ENCODE measurements at places on chromosomes 5 and 9.
A peak's percentile ranks its signal among the peaks of the same experiment; 100 is the strongest.

DNA sequence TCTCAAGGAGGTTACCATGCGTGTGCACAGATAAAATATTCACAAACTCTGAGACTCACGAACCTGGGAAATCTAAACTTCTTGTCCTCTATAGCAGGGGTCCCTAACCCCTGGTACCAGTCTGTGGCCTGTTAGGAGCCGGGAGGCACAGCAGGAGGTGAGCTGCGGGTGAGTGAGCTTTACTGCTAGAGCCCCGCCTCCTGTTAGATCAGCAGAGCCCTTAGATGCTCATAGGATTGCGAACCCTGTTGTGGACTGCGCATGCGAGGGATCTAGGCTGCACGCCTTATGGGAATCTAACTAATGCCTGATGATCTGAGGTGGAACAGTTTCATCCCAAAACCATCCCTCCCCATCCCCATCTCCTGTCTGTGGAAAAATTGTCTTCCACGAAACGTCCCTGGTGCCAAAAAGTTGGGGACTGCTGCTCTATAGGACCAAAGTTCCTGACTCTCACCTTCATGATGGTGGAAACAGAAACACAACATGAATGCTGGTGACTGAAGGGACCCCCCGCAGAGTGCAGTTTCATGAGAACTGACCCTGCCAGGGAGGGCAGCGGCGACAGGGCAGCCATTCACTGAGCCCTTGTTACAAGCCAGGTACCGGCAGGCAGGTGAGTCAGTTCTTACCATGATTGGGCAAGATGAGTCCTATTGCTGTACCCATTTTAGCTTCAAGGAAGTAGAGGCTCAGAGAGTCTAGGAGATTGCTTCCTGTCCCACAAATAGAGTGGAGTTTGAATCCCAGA lies 181.9 kb downstream of the RGS3 start:
- DNase-seq = no peak

- DNase-seq = no peak
These were observed 34.1 kb upstream of the SIL1 start for GRCh38 chr5:139232147-139232724.

- no peak for DNase-seq
These were observed 36.3 kb downstream of the ERGIC1 start for GRCh38 chr5:172870291-172870714.

- no peak for DNase-seq
These were observed 187.7 kb downstream of the ZSWIM6 start for GRCh38 chr5:61519728-61520277.

GRCh38 chr5:149795360-149795759 lies 65.2 kb downstream of the PPARGC1B start:
- DNase-seq = no peak

GRCh38 chr5:110909950-110910349 lies 161.6 kb upstream of the TSLP start:
- DNase-seq = no peak

DNA sequence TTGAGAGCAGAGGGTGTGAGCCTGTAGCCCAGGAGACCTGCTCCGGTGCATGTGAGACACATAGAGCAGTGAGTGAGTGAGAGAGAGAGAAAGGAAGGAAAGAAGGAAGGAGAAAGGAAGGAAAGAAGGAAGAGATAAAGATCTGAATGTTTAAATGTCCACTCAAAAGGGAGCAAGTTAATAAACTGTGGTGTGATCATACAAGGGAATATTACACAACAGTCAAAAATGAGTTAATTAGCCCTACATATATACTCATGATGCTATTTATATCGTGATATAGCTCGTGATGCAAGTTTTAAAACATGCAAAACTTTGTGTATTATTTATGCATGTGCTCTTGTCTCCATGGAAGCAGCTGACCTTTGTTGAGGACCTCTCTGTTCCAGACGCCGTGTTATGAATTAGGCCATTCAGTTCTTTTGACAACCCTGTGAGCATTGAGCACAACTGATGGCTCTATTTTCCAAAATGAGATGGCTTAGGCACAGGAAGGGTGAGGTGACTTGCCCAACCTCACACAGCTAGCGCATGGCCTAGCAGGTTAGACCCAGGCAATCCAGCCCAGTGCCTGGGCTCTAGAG lies 70.6 kb downstream of the HMCN2 start:
- no peak for DNase-seq

GRCh38 chr9:14887149-14887548 lies 23.1 kb downstream of the FREM1 start:
- no peak for DNase-seq

DNA sequence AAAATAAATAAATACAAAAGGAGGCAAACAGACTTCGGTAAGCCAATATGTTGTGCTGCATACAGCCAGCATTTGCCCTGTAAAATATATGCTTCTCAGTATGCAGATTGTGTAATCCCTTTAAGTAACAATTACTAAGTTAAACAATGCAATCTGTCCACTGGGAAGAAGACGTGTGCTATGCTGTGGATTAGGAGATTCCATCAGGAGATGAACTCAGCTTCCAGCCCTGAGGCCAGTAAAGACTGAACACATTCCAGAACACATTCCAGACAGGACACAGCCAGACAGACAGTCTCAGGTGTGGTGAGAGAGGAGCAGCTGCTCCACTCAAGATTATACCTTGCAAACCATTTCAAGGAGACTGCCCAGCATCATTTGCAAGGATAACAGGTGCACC lies 97.8 kb downstream of the MPDZ start:
- DNase-seq = no peak

DNA sequence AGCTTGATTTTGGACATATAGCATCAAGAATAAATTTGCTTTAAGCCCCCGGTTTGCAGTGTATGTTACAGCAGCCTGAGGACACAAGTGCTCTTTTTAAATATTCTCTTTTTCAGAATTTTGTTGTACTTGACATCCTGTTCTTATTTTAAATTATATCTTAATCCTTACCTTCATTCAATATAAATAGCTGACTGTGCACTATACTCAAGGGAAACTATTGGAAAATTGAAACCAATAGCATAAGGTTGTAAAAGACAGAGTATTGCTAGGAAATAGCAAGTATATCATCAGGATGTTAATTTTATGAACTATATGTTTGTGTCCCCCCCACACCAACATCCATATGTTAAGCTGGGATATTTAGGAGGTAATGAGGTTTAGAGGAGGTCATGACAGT lies 120.4 kb upstream of the CDH10 start:
- DNase-seq = no peak

- DNase-seq = no peak
These were observed 44.4 kb upstream of the AFAP1L1 start for GRCh38 chr5:149227168-149227826.

DNA sequence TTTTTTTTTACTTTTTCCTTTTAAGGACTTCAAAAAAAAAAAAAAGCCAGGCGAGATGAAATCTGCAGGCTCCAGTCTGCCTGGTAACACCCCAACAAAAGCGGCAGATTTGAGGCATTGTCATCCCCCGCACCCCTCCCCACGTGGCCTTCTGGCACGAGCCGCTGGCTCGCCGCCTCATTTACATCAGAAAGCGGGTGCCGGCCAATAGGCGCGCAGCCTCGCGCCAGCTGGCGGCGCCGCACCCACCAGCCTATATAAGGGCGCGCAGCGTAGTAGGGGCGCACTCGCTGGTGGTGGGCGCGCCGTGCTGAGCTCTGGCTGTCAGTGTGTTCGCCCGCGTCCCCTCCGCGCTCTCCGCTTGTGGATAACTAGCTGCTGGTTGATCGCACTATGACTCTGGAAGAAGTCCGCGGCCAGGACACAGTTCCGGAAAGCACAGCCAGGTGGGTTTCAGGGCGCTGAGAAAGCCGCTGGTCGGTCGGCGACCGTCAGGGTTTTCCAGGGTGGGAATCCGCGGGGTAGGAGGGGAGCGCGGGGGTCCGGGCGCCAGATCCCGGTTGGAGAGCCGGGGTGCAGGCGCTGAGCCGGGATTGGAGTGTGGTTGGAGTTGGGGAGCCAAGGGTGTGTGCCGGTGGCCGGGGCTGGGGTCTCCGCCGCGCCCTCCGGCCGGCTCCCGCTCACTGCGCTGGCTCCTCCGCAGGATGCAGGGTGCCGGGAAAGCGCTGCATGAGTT lies at the start of gene GADD45G:
GADD45G (plus strand) TSS at position 284 of the 736 bp plus-strand sequence; CDS start at position 394, 110 bp downstream.
- peak; percentile 88 for DNase-seq

DNA sequence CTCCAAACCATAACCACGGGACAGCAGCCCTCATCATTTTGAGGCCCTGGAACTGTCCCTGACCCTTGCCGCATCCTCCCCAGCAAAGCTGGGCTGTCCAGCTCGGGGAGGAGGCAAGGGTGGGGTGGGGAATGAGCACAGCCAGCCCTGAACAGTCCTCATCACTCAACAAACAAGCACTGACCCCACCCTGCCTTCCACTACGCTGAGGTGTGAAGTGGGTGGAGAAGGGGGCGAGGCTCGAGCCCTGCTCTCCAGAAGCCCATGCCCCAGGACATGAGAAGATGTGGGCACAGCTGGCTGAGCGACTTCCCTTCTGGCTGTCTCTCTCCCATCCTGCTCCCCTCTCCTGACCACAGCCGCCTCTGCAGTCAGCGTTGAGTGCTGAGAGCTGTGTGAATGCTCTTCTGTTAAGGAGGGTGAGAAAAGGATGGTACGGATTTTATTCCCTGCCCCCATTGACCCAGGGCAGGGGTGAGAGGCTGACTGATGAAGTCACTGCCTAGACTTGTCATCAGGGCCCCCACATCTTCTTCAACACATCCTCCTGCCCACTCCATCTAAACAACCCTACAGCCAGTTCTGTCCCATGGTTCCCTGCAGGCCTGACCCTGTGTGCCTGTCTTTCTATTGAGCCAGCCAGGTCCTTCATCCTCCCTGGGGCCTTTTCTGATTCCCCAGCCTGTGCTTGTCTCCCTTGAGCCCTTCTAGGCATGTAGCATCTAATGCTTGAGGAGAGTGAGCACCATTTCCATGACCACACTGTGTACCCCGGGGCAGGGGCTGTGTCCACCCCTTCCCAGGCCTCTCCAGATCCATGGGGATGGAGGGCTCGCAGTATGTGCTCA lies 276.0 kb downstream of the FSTL4 start:
- no peak for DNase-seq

DNA sequence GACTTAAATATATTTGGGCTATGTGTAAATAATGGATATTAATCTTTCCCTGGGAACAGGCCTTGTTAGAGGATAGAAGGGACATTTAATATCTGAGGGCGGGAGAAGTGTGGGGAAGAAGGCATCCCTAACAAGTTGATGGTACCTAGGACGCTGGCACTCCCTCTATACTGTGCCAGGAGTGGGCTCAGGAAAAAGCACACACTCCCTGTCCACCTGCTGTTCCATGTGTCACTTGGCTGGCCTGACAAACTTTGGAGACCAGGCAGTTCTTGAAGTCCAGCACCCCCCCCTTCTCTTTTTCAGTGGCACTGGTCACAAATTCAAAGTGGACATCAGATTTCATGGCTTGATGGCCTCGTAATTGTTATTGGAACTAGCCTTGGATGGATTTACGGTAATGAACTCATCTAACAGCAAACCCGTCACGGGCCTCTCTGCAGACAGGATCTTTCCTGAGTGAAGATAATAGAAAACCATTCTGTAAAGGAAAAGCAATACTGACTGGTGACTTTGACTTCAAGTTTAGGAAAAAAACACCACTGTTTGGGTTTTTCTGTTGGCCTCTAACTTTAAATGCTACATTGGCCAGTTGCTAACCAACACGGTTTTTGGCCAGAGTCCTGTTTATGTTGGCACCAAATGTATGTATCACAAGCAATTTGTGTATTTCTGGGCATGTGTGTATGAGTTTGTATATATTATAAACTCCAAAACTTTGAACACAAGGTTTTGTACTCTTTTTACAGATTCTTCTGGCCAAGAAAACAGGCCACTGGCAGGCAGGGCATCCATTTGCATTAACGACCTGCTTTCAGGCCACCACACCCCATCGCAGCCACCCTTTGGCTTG lies 552.6 kb downstream of the CCDC171 start:
- DNase-seq = no peak

DNA sequence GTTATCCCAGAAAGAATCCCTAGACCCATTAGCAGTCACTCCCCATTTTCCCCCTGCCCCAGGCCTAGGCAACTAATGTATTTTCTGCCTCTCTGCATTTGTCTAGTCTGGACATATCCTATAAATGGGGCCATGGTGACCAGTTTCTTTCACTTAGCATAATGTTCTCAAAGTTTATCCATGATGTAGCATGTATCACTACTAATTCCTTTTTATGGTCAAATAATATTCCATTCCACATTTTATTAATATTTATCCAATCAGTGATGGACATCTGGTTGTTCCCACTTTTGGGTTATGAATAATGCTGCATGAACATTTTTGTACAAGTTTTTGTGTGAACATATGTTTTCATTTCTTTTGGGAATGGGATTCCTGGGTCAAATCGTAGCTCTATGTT lies 1.5 kb downstream of the FCHO2 start:
- no peak for DNase-seq

- no peak for DNase-seq
These were observed 139.2 kb upstream of the SMIM23 start for GRCh38 chr5:171646102-171647042.

DNA sequence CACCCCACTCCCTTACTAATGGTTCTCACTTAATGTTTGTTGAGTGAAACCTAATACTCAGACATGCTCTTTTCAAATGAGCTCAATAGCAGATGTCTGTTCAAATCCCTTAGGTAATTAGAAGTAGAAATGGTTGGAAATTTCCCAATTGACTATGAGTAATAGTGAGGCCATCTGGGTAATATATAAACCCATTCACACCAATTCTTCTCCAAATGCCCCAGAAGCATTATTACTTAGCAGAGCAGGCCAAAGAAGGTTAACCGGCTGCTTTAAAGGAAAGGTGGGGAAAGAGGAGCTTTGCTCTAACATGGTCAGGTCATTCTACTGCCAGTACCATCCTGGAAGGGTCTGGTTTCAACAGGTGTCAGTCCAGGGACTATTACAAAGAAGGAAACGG lies 119.5 kb upstream of the MTAP start:
- no peak for DNase-seq

- no peak for DNase-seq
These were observed 26.7 kb upstream of the IL33 start for GRCh38 chr9:6188906-6189305.

DNA sequence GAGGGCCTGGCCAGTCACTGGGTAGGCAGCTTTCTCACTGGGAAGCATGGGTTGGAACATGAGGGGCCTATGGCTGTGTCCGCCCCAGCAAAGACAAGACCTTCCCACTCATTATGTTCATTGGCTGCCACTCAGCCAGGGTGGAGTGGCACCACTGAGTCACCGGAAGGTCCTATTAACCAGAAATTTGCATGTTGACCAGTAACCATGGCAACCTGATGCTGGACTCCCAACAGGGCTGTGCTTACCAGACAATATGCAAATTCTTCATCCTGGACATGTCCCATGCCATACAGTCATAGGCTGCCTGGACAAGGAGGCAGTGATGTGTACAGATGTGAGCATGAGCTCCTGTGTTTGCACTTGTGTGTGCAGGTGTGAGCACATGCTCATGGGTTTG lies 66.7 kb downstream of the PSD2 start:
- DNase-seq = no peak

- DNase-seq = no peak
These were observed 9.7 kb downstream of the SERINC5 start for GRCh38 chr5:80246001-80246758.

GRCh38 chr5:88653471-88653870 lies 229.5 kb downstream of the MEF2C start:
- no peak for DNase-seq

All from activated T-cell treated with anti-CD3 and anti-CD28 coated beads, Interleukin-2, amount 50 U/mL, for 48 hours (primary cell).